ENCODE measurements at places on chromosomes 13 and 19.

DNA sequence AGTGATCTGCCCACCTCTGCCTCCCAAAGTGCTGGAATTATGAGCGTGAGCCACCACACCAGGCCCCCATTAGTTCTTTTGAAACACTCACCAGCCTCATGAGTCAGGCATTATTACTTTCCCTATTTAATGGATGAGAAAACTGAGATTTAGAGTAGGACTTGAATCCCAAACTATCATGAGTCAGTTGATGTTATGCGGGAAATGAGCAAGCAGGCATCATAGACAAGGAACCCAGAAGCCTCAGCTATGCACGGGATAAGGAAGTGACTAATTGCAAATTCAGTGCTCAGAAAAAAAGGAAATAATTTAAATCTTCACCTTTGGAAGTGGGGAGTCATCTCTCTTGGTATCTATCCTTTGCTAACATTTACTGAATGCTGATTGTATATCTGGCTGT, 217.5 kb downstream of the ABCC4 start:
- DNase-seq, result peak; percentile 70

DNA sequence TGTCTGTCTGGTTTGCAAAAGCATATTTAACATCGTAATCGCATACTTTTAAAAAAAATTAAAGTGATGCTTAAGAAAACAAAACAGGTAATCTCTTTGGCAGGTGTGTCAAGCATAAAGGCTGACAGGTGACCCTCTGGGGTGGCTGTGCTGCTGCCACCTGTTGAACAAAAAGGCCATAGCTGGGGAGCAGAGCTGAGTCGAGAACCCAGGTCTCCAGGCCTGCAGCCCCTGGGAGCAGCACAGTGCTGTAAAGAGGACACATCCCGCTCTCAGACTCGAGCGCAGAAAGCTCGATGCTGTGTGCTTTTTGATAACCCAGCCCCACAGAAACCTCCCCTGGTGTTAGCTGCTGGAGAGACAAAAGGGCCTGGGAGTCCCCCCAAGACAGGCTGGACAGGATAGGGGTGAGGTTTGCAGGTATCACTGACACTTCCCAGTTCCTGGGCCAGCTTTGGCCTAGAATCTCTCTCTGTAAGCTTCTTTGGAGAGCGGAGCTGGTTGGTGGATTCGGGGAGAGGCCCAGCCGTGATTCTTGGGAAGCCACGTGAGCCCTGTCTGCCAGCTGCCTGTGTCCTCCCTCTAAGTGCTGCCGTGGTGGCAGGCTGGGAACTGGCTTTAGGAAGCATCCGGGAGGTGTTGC, 66.9 kb downstream of the C13orf42 start:
- no peak for DNase-seq

- DNase-seq, result no peak
Observed at GRCh38 chr13:109158383-109158782, 529.0 kb downstream of the MYO16 start.

DNA sequence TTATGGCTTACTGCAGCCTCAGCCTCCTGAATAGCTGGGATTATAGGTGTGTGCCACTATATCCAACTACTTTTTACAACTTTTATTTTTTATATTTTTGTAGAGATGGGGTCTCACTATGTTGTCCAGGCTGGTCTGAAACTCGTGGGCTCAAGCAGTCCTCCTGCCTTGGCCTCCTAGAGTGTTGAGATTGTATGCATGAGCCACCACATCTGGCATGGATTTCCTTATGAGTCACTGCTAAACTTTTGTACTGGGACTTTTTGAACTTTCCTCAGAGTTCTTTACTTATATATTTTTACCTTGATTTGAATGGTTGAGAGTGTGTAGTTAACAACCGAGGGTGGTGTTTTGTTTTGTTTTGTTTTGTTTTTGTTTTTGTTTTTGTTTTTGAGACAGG, 33.4 kb downstream of the DNAJC3 start:
- peak; percentile 71 for DNase-seq

- no peak for DNase-seq
Observed at GRCh38 chr13:70375718-70376117, 267.5 kb upstream of the KLHL1 start.

- DNase-seq, result no peak
Observed at GRCh38 chr19:38015761-38016160, 108.8 kb downstream of the SIPA1L3 start.

DNA sequence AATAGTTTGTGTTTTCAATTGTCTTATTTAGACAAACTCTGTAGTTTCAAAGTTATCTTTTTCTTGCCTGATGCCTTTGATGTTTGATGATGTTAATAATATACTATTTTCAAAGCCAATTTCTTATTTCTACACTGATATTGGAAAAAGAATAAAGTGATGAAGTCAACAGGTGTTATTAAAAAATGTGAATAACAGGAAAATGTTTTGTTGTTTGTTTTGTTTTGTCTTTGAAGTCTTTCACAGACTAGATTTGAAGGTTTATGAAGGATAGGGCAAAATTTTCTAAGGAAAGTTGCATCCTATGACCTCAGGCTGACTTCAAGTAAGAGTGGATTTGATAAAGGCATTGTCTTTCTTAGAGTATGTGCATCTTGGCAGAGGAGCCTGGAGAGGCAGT, 31.2 kb downstream of the ZNF790 start:
- no peak for DNase-seq

DNA sequence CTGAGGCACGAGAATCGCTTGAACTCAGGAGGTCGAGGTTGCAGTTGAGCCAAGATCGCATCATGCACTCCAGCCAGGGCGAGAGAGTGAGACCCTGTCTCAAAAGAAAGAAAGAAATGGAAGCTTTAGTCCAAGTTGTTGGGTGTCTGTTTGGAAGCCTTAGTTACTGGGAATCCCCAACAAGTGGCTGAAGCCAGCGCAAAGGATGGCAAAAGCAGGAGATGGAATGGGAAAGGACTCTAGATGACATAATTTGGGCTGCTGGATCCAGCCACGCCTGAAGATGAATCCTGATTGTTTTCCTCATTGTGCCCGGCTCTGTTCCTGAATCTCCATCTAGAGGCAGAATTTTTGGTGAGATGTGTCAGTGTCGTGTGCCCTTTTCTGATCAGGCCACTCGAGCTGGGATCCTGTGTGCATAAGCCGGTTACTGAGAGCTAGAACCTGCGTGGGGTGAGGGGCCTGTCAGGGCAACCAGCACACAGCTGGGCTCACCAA, 18.1 kb downstream of the CEBPA start:
- DNase-seq, result no peak

- DNase-seq, result peak; percentile 8
Observed at GRCh38 chr13:36673838-36674326, at the start of gene SERTM1. Gene SERTM1, plus strand, starts transcription at chr13:36674020. Its CDS starts 21,059 bp downstream, at chr13:36695079.

Measured in fibroblast of pulmonary artery (primary cell).